ENCODE measurements at places on chromosomes 1 and 21. TPM values are rescaled to one million over a fixed set of nuclear protein-coding genes. Genes with fewer than 3 reads are reported as not detected.

LY9 gene
- not detected for polyA plus RNA-seq

CZIB gene
- polyA plus RNA-seq, result 53.9 TPM

OR6N1 gene
- polyA plus RNA-seq, result not detected

OR2T3 gene
- not detected for polyA plus RNA-seq

FAM110D gene
- 0.40 TPM for polyA plus RNA-seq

RGSL1 gene
- polyA plus RNA-seq, result not detected

ZNF695 gene
- polyA plus RNA-seq, result 2.0 TPM

AQP10 gene
- 3.0 TPM for polyA plus RNA-seq

PTGER3 gene
- 1.0 TPM for polyA plus RNA-seq

LAD1 gene
- polyA plus RNA-seq, result 63.5 TPM

IRF6 gene
- polyA plus RNA-seq, result 31.0 TPM

DCAF6 gene
- polyA plus RNA-seq, result 62.7 TPM

NBPF6 gene
- not detected for polyA plus RNA-seq

PLEKHA6 gene
- polyA plus RNA-seq, result 12.4 TPM

CAMSAP2 gene
- polyA plus RNA-seq, result 12.5 TPM

S100B gene
- not detected for polyA plus RNA-seq

NTMT2 gene
- not detected for polyA plus RNA-seq
